ENCODE measurements at places on chromosomes 4 and X.

DNA sequence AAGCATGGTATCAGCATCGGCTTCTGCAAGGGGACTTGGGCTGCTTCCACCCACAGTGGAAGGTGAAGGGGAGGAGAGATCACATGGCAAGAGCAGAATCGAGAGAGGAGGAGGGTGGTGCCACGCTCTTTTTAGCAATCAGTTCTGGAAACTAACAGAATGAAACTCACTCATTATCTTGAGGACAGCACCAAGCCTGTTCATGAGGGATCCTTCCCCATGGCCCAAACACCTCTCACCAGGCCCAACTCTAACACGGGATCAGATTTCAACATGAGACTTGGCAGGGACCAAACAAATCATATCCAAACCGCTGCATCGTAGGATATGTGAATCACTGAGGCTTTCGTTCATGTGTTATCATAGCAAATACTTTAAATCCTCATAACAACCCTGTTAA lies 125.5 kb downstream of the GPC3 start:
- DNase-seq: no peak

- no peak for DNase-seq
Observed at GRCh38 chr4:89551191-89551590, 243.6 kb upstream of the GPRIN3 start.

DNA sequence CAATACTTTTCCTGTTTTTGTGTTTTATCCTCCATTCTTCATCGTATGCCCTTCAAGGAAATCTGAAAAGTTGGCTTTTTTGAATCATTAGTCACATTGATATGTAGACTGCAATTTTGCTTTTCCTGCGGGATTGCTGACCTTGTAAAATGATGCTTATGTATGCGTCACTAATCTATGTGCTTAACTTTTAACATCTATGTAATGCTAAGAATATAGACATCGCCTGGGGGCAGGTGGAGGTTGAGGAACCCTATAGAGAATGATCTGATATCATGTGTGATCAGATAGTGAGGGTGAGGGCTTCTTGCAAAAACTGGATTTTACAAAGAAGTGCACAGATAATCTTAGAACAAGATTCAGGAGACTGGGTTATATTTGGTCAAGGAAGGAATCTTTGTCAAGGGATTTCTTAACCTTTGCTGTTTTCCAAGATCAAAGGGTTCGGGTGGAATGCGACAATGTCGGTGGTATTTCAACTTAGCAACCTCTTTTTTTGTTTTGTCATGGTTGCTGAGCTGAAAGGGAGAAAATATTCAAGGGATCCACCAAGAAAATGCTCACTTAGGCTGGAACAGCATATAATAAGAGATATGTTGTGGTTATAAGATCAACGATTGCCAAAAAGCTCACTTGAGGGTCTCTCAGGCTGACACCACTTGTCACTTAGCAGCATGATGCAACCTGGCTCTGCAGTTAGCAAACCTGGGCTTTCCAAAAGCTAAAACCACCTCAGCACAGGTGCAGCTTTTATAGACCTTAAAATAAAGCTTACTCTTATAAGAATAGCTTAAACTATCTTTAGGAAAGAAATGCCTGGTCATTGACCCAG lies 70.6 kb upstream of the PUDP start:
- DNase-seq: no peak

GRCh38 chr4:6641164-6641970 lies 882 bp downstream of the MRFAP1 start:
- peak; percentile 13 for DNase-seq

All from PC-3 (cell line).